ENCODE measurements at places on chromosomes 12 and 14.

DNA sequence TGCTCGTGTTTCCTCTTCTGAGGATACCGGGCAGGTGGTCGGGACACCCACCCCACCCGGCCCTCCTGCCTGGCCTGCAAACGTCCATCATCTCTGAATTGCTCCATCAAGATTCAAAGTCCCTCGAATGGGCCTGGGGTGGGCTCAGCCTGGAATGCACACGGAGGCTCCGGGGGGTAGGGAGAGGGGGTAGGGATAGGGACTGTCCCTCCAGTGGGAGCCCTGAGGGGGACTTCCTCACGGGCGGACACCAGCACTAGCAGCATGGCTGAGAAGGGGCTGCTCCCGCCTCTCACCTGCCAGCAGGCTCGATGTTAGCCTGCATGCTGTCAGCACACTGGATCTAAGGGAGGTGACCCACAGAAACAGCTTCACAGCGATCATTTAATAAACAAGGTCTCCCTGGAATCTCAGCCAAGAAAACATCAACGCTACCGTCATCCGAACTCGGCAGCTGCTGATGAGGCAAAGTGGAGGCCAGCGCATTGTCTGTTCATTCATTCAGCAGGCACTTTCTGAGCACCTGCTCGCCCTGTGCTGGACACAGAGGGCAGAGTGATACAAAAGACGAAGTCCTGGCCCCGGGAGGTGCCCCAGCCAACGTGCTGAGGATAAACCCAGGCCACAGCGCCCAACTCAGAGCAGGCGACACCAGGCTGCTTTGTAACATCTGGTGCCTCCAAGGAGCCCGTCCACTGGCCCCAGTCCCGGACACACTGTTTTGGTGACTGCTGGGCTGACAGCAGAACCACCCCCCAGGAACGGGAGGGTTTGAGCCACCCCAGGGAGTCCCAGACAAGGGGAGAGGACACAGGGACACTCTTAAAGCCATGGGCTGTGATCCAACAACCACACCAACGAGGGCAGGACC lies 6.3 kb downstream of the TMEM179 start:
- DNase-seq: no peak

DNA sequence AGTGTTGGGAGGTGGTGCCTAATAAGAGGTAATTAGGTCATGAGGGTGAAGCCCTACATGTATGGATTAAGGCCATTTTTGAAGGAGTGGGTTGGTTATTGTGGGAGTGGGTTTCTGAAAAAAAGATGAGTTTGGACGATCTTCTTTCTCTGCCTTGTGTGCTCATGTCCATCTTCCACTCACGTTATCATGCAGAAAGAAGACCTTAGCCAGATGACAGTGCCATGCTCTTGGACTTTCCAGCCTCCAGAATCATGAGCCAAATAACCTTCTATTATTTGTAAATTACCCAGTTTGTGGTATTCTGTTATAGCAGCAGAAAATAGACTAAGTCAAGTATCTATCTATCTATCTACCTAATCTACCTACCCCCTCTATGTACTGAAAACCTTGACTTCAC lies 71.9 kb downstream of the SDR9C7 start:
- DNase-seq: no peak

- DNase-seq: peak; percentile 66
These were observed 1.3 kb upstream of the NCOR2 start for GRCh38 chr12:124568431-124569374.

DNA sequence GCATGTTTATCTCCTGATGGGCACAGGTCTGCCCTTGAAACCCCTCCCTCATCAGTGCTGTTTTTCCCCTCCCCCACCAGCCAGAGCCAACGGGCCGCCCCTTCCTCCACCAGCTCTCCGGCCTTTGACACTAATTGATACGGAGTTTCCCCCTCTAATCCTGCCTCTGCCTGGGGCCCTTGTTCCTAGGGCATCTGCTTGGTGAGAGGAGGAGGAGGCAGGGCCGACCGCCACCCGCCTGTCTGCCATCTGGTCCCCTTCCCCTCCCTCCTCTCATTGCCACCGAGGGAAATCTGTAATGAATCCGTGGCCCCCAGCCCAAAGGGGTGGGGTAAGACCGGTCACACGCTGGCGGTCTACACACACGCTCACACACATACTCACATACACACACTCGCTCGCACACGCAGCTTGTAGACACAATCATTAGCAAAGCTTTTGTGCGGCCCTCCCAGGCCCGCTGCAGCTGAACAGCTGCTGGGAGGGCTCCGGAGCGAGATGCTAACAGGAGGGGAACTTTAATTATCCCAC lies 27.4 kb downstream of the SRRM4 start:
- DNase-seq: no peak

DNA sequence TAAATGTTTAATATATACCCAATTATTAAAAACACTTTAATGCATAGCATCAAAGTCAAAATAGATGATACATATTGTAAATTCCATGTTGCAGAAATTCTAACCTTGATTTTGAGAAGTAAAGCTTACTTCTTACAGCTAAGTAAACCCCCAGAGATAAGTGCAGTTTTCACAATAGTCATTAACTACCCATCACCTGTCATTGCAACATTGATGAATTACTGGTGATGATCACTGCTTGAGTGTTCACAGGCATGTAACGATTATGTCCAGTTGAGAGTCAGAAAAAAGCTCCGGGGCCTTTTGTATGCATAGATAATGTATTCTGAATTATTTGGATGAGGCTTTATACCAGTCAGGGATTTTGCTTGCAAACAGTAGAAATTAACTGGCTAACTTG lies 67.7 kb downstream of the ZNF664 start:
- no peak for DNase-seq

GRCh38 chr14:21382095-21382494 lies 1.7 kb downstream of the SUPT16H start:
- no peak for DNase-seq

- peak; percentile 54 for DNase-seq
These were observed at the start of gene STON2 for GRCh38 chr14:81400202-81400678. Gene STON2 (minus strand): TSS chr14:81400324. CDS start chr14:81398382, 1,942 bp downstream.

DNA sequence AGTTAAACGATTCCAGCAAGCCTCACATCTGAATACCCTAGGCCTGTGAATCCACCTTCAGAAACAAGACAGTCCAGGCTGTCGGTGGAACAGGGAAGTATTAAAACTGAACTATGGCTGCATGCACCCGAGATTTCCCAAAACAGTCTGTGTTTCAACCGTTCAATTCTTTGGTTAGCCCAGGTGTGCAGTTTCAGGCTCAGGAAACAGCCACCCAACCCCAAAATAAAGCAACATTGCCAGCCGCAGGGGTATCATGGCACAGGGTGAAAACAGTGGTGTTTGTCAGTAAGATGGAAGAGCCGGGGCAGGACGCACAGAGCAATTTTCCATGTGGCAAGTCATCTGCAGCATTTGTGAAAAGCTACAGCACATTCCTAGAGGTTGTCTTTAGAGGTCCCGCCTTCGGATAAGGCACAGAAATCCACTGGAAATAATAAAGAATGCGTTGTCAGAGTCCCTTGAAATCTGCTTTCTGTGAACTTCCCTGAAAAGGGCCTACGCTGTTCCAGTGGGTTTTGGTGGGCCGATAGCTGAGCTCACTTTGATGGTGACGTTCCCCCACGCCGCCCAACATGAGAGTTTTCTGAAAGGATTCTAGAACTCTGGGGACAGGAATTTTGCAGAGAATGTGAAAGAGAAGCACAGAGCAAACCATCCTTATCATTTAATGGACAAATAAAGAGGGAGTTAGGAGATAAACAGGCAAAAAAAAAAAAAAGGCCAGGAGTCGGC lies 84.9 kb downstream of the BCL11B start:
- DNase-seq: no peak

DNA sequence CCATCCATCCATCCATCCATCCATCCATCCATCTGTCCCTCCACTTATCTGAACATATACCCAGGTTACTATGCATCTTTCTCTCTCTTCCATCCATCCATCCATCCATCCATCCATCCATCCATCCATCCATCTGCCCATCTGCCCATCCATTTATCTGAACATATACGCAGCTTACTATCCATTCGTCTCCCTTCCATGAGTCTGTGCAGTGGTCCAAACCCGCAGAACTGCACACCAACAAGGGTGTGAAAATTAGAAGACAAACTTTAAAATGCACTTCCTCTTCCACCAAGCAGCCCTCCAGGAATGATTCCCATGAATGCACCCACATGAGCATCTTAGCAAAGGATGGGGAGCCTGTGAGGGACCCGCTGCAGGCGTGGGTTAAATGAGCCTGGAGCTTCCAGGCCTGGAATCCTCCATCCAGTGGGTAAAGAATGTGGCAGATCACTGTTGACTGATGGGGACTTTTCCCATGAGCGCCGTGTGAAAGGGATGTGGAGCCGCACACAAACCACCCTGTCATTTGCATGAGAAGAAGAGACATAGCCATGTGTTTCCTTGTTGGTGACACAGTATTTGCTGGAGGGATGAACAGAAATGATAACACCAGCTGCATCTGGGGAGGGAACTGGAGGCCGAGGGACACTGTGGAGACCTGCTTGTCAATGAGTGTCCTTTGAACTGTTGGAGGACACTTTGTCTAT lies 376.6 kb downstream of the ADGRD1 start:
- DNase-seq: no peak

- DNase-seq: no peak
These were observed 11.7 kb upstream of the CCDC177 start for GRCh38 chr14:69586404-69586803.

- peak; percentile 35 for DNase-seq
These were observed 103.9 kb upstream of the RFLNA start for GRCh38 chr12:124191024-124191359.

GRCh38 chr14:89138846-89139245 lies 278.2 kb downstream of the FOXN3 start:
- DNase-seq: no peak

GRCh38 chr14:65281991-65282895 lies 130.3 kb upstream of the FUT8 start:
- DNase-seq: peak; percentile 11

DNA sequence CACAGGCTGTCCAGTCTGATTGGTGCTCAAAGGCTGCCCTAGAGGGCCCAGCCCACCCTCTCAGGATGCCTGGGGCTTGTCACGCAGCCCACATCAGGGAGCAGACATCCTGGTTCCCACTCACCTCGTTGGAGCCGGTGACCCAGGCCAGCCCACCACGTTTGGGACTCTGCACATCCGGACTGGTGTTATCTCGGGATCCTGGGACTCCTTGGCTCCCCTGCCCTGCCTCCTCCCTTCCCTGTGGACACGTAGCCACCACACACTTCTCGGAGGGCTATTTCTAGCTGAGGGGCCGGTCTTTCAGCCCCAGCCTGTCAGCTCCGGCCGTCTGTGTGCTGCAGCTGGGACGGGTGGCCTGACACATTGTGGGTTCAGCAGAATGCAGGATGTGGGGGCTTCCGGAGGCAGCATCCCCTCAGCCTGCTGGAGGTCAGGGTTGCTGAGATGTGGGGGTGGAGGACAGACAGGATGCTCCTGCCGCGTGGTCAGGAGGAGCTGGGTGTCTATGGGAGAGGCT lies 12.8 kb upstream of the FGF23 start:
- no peak for DNase-seq

GRCh38 chr12:124610629-124611558 lies 43.5 kb upstream of the NCOR2 start:
- DNase-seq: no peak

DNA sequence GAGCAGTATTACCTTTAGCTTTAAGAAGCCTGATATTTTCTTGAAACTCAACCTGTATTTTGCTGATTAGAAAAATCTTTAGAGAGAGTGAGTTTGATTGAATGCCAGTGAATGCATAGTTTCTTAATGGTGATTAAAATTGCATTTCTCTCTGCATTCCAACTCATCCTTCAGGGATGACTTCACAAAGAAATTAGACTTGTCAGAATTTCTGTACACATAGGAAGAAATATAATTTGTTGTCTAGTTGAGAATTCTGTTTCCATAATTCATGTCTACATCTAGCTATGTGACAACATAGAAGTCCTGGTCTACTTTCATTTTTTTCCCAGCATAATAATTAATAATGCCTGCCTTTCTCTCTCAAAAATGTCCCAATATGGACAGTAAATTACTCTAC lies 136.6 kb downstream of the OTOGL start:
- no peak for DNase-seq

All from ACHN (cell line).